ENCODE measurements at places on chromosomes 1 and 21.

- no peak for DNase-seq
Measured at GRCh38 chr1:232986527-232986922, 36.1 kb downstream of the NTPCR start.

- DNase-seq: peak; percentile 80
Measured at GRCh38 chr1:144551543-144552424, 40.9 kb upstream of the PPIAL4F start.

GRCh38 chr1:89557956-89558355 is 33.3 kb downstream of the LRRC8B start:
- DNase-seq: no peak

GRCh38 chr1:59079434-59080140 is 217.3 kb upstream of the FGGY start:
- DNase-seq: no peak

- no peak for DNase-seq
Measured at GRCh38 chr1:24417681-24418080, 2.1 kb downstream of the NIPAL3 start.

DNA sequence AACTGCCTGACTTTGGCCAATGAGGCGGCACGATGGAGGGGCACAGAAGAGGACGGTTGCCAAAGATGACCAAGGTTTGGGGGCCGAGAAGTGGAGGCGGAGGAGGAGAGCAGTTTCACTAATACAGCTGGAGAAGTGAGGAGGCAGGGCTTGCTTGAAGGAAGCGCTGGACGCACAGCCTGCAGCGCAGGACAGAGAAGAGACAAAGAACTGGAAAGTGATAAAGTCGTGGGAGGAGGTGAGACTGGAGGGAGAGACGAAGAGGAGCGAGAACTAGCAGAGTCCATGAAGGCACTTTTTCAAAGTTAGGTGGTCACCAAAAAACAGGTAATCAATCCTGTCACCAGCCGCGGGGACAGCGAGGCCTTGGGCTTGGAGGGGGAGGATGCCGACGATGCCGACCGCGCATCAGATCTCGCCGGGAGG is 771 bp downstream of the PACC1 start:
- DNase-seq: no peak

GRCh38 chr1:101843160-101843559 is 153.6 kb downstream of the OLFM3 start:
- DNase-seq: no peak

GRCh38 chr1:33131191-33131590 is 50.2 kb downstream of the AZIN2 start:
- DNase-seq: no peak

DNA sequence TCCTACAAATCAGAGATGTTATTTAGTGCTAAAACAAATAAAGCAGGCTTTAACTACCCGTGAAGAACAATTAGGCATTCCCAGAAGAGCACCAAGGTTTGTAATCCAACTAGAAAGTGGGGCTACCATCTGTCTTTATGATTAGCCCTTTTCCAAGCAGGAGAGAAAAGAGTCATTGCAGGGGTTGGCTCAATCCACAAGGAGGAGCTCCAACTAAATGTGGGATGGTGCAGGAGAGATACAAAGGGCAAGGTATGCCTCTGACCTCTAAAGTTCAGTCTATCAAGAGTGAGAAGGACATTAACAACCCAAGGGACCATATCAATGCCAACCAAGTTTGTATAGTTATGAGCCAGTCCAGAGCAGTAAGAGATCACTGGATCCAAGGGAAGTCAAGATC is 382.7 kb upstream of the DUSP10 start:
- no peak for DNase-seq

DNA sequence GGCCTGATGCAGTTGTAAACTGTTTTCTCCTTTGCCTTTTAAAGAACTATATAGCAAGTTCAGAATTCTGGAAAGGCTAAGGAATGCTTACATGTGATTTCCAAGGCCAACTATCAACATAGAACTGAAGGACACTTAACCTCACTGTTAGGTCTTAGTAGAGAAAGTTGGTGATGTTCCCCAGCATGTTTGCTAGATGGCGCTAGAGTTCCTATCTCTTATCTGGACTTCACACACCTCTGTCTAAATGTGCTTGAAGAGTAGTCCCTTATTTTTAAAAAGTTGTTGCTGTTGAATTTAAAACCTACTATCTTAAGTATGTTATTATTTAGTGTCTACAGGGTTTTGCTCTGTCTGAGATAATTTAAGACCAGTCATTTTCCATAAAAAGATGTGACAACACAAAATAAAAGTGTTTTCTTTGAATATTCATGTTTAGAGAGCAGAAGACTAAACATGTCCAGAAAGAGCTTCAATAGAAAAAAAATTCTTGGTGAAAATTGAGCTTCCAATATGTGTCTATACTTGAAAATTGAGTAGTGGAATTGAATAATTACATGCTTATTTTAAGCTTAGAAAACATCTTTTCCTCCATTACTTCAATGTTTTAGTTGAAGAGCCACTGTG is 237.3 kb downstream of the S1PR1 start:
- no peak for DNase-seq

GRCh38 chr1:60359431-60359830 is 285.9 kb upstream of the C1orf87 start:
- no peak for DNase-seq

- DNase-seq: no peak
Measured at GRCh38 chr1:175498002-175498401, 245.4 kb downstream of the TNR start.

- no peak for DNase-seq
Measured at GRCh38 chr1:51829058-51829457, 49.5 kb downstream of the NRDC start.

DNA sequence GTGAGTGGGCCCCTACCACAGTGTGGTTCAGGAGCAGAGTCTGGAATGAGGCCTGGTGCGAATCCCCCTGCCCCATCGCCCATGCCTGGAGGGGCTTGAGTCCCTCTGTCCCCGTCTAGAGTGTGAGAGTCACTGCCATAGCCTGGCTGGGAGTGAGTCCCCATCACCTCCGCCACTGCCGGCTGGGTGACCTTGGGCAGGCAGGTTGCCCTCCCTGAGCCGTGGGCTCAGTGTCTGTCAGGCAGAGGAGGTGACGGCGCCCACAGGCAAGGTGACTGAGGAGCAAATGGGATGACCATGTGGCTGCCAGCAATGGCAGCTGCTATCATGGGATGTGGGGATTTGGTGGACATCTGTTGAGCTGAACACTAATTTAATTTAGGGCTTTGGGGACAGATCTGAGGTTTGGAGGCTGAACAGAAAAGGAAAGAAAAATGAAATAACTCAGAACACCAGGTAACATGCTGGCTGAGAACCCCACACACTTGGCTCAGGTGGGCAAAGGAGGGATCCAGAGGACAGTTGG is 38.1 kb upstream of the GPR153 start:
- DNase-seq: no peak

DNA sequence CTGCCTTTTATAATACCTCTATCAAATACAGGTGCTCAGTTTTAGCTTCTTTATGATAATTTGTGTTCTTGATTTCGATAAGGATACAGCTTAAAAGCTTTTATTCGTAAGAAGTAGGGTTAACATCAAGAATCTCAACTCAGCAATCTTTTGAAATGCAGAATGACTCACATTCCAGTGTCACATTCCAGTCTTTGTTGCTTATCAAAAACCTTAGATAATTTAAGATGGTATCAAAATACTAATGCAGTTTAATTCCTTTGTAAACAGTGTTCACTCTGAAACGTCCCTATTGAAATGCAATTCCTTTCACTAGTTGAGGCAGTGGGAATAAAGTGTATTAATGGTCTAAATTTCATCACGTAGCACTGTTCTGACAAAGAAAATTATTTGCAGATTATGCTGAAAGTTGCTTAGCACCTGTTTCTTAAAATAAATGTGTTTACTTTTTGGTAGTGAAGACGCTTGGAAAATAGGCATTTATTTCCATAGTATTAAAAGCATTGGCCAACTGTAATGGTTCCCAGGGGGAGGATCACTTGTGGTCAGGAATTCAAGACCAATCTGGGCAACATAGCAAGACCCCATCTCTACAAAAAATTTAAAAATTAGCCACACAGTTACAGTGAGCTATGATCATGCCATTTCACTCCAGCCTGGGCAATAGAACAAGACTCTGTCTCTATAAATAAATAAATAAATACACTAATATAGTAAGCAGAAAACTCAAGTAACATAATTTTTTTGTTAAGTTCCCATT is 10.1 kb upstream of the CNN3 start:
- DNase-seq: no peak

DNA sequence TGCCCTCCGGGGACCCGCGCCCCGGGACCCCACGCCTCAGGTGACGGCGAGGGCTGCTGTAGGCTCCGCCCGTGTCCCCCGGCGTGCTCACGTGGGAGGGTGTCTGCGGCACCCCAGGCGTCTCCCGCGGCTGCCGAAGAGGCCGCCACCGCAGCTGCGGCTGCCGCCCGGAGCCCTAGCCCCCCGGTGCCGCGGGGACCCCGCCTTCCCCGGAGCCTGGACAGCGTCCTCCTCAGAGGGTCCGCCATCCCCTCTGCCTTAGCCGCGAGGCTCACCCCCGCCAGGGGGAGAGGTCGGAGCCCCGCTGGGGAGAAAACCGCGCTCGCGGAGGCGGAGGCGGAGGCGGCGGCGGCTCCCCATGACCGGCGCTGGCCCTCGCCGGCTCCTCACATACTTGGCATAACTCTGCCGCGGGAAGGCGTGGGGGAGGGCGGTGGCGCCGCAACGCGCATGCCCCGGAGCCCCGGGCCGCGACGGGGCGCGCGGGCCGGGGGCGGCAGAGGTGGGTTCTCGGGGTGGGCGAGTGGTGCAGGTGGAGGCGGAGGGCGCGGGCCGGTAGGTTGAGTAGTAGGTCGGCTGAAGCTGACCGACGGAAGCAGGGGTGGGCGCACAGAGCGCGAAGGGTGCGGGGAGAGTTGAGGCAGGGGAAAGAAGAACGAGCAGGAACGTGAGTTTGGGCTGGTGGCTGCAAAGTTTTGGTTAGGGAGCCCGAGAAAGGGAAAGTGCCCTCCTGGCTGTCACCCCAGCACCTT is 700 bp upstream of the SYDE2 start:
- peak; percentile 35 for DNase-seq

DNA sequence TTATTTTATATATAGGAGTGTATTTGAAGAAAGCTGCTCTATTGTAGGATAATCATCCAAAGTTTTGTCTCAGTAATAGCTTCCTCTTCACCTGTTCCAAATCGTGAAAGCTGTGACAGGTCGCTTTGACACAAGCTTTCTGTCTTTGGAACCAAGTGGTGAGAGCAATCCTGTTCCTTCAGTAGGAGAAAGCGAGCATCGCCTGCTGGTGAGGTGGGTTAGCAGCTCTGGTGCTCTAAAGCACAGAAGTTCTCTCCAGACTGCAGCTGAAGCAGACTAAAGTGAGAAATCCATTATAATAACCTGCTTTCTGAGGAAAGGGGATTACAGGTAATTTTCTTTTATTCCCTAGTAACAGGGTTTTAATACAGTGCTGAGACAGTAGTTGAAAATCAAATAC is 803.8 kb downstream of the ADGRL2 start:
- DNase-seq: no peak
